ENCODE measurements at places on chromosomes 1 and 21.

DNA sequence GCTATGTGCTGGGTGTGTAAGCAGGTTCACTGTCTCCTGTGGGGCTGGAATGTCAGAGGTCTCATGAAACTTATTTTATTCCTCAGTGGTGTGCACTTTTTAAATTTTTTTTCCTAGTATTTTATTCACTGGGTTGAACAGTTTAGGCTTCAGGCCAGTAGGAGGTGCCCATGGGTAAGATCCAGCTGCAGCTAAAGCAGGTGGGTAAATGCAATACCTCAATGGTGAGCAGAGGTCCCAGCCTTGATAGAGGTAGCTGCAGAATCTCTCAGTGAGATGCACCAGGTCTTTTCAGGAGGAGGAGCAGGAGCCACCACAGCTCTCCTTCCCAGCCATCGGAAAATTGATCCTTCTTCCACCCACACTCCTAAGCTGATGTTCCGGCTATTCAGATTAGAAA lies 12.6 kb upstream of the OR6N2 start:
- no peak for DNase-seq

DNA sequence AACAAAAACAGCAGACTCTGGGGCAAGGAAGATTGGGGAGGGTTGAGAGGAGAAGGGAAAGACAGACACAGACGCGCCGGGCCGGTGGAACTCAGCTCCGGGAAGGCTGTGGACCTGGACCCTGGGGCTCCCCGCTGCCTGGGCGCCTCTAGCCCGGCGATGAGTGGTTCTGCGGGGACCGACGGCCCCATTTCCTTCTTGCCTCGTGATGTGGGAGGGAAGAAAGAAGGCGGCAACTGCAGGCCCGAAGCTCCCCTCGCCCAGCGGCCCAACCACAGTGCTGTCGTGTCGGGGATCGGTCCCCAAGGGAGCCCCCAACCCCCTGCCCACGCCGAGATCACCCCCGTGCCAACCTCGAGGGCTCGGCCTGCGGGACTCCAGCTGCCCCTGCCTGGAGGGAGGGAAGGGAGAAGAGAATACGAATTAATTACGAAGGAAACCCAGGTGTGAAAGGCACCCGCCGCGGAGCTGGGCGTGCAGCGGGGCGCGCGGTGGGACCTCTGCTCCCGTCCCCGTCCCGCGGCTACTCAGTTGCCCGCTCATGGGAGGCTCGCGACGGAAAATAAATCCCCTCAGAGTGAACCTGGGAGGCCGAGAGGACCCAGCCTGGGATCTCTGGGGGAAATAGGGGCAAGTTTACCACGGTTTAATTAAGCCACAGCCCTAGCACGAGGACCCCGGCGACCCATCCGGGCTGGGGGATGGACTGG lies 7.4 kb downstream of the FOXD3 start:
- no peak for DNase-seq

GRCh38 chr1:3707298-3707938 lies 44.8 kb upstream of the CCDC27 start:
- DNase-seq, result no peak

DNA sequence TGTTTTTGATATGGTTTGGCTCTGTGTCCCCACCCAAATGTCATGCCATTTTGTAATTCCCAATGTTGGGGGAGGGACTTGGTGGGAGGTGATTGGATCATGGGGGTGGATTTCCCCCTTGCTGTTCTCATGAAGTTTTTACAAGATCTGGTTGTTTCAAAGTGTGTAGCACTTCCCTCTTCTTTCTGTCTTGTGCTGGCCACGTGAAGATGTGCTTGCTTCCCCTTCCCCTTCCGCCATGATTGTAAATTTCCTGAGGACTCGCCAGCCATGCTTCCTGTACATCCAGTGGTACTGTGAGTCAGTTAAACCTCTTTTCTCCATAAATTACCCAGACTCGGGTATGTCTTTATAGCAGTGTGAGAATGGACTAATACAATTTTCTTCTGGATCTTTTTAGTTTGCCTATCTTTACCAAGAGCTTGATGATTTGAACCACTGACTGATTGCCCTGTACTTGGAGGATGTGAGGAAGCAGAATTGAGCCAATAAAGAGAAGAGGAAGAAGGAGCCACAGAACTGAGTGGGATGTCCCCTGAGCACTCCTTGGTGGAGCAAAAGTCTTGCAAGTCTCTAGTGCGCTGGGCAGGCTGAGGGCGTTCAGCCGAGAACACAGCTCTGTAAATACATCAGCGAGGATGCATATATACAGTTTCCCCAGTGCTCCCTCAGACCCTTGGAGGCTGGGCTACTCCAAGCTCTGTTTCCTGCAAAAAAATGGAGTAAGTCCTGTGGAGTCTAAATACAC lies 102.6 kb downstream of the CYYR1 start:
- no peak for DNase-seq
